ENCODE measurements at places on chromosomes 11 and 22.

DNA sequence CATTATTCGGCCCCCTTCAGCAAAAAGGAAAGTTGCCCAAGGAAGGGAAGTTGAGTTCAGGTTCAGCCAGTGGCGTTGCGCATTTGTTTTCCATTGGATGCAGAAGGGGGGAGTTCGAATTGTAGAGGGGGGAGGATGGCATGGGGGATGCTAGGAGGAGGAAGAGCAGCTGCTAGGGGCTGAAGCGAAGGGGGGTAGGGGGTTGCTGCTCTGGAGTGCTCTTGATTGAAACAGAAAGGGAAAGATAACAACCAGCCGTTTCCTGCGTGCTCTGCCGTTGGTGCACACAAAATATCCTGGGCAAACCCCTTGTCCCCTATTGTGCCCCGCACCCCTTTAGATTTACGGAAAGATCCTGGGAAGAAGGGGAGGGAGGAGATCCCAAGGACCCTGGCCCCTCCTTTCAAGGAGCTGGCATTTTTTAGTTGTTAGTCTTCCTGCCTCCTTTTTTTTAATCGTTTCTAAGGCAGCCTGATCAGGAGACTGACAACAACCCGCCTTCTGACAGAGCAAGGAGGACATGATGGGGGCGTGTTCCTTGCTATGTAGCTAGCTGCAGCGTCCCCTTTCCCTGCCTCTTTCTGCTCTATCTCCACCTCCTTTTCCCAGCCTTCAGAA lies 2.1 kb downstream of the KMT2A start:
- DNase-seq, result peak; percentile 26

- DNase-seq, result no peak
These were observed 38.9 kb upstream of the EED start for GRCh38 chr11:86205421-86206336.

DNA sequence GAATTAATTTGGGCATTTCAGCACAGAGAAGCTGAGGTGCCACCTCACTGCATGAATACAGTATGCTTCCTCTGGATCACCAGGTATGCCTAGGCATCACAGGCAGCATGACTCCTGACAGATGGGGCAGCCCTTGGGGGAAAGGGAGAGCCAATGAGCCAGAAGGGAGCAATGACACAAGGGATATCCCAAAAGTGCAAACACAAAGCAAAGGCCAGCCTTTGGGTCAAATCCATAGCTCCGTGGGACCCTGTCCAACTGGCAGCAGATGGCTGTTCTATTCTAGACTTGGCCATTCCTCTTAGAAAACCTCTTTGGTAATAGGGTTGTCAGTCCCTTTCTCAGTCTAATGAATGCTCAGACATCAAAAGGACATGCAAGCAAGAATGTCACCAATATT lies 73.3 kb downstream of the SERGEF start:
- no peak for DNase-seq

GRCh38 chr11:121291896-121292494 lies 576 bp upstream of the SC5D start:
- no peak for DNase-seq

- no peak for DNase-seq
These were observed 1331.3 kb downstream of the BRD1 start for GRCh38 chr22:48496226-48496845.
